ENCODE measurements at places on chromosomes 6 and 20.

GRCh38 chr6:170052991-170053821, 237.7 kb downstream of the DLL1 start:
- DNase-seq: no peak

DNA sequence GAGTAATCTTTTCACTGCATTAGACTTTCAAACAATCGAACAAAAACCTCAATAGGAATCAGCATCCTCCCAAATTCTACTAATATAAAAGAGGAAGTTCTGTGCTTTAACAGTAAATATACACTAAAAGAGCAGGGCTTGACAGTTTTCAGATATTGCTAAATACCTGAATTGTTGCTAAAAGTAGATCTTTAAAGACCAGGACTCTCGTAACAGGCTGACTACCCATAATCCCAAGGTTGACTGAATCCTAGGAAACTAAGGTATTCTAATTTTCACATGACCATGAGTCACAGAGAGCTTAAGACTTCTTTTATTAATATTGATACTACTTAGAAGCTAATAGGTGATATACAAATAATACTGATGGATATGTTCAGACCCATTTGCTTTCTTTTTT, 10.1 kb downstream of the CD164 start:
- no peak for DNase-seq

DNA sequence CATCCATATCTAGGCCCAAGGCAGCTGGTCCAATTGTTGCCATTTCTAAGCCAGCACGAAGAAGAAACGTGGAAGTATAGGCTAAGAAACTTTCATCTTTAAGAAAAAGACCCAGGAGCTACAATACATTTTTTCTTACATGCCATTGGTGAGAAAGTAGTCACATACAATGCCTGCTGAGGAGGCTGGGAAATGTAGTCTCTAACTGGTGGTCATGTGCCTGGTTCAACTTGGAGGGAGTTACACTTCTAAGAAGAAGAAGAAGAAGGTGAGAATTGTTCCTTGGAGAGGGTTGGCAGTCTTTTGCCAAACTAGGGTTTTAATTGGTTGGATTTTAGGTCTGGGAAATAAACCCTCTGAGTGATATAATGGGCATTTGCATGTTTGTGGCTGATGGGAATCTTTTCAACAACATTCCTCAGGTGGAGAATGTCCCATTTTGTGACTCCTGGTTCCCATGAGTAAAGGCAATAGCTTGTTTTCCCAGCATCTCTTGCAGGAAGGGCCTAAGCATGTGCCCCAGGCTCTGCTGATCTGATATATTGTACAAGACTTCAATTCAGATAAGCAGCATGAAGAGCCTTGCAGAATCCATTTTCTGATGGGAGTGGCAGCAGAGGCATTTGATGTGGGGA, 47.0 kb upstream of the PREP start:
- no peak for DNase-seq

DNA sequence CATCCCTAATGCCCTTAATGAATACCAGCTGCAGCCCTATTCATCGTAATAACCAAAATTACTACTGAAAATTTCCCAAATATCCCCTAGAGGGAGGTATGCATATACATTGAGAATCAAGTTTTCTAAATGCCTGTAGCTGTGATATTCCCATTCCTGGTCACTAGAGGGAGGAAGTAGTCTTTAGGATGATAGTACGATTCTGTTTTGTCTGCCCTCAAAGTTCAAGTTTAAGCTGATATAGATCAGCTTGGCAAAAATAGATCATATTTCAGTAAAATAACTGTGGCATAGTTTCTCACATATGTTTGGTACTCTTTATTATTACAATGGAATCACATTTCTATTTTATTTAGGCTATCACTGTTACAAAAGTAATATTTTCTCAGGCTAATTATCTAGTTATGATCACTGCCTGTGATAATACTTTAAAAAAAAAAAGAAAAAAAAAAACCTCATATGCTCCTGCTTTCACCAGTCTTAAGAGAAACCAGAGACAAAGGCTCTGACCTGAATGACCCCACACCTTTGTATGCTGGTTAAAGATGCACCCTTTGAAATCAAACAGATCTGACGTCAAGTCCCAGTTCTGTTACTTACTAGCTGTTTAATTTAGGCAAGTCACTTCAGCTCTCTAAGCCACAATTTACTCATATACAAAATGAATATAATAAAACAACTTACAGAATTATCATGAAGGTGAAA, 11.0 kb downstream of the TSPYL1 start:
- peak; percentile 64 for DNase-seq

DNA sequence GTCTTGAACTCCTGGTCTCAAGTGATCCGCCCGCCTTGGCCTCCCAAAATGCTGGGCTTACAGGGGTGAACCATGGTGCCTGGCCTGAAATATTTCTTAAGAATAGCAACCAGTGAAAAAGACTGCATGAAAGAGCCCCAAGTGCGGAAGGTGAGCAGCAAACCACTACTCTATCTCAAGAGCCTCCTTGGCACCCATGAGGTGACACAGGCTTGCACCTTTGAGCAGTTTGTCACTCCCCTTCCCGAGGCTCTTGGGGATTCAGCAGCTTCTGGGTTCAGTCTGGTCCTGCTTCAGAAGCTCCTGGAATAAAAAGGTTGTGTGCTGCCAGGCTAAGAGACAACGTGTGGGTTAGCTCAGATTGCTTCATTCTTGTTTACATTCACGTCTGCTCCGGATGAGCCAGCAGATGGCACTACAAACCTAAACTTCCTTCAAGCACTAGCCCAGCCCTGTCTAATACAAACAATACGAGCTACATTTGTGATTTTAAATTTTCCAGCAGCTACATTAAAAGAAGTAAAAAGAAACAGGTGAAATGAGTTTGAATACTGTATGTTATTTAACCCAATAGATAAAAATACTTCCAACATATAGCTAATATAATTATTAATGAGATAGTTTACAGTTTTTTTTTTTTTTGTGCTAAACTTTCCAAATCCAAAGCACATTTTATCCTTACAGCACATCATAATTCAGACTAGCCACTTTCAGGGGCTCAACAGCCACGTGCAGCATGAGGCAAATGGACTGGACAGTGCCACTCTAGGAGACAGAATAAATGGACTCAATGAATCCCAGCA, 46.2 kb downstream of the GJA10 start:
- DNase-seq: peak; percentile 66

- peak; percentile 88 for DNase-seq
Measured at GRCh38 chr6:5143634-5144311, 58.6 kb downstream of the PPP1R3G start.

GRCh38 chr6:88006557-88006956, 41.1 kb upstream of the SPACA1 start:
- DNase-seq: no peak

DNA sequence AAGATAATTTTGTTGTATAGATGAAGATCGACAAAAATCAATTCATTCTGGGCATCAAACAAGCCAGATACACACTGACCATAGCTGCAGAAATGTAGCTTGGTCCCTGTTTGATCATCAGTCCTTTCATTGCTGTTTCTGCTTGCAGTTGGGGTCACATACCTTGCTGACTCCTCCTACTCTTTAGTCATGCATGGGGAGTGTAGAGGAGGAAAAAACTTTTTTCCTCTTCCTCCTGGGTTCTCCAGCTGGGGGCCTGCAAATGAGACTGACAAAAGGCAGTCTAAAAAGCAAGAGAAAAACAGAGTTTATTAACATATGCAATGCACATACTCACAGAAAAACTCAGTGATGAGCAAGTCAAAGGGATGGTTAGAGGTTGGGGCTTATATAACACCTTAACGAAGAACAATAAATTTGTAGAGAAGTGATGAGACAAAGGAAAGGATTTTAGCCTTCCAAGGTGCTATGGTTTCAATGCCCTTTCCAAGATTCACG, 105.8 kb downstream of the QRSL1 start:
- DNase-seq: no peak

DNA sequence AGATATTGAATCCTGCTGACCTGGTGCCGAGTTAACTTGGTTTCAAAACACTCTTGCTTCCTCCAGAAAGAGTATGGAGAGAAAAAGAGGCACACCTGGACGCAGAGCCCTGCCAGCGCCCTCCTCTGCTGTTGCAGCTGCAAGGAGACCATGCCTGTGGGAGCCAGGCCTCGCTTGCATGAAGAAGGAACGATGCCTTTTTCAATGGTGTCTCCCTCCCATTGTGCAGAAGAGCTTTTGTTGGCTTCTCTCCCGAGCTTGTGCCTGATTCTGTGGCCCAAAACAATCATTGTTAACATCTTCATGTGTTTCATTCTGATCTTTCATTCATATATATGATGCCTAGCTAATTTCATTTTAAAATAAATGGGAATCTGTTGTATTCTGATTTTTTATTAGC, 98.1 kb downstream of the FAM120B start:
- DNase-seq: no peak

- DNase-seq: peak; percentile 69
Measured at GRCh38 chr6:127420556-127420955, 38.6 kb downstream of the KIAA0408 start.

GRCh38 chr20:60300374-60300773, 342.2 kb downstream of the CDH26 start:
- no peak for DNase-seq

GRCh38 chr20:20836836-20837235, 124.4 kb upstream of the RALGAPA2 start:
- DNase-seq: no peak

GRCh38 chr6:168623736-168624135, 182.8 kb downstream of the SMOC2 start:
- no peak for DNase-seq

- no peak for DNase-seq
Measured at GRCh38 chr20:16030253-16030652, 543.0 kb downstream of the KIF16B start.

DNA sequence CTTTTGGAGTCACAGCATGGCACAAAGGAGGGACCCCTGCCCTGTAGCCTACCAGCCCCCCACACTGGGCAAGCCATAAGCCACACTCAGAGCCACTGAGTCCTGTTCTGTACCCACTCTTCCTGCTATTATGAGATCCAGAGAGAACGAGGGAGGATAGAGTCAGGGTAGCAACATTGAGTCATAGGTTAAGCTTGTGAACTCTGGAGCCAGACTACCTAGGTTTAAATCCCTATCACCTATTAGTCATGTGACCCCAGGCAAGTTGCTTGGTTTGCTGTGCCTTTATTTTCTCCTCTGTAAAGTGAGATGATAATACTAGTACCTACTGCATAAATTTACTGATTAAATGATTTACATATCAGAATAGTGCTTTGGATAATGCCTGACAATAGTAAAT, 540 bp downstream of the CNBD2 start:
- DNase-seq: no peak

- no peak for DNase-seq
Measured at GRCh38 chr20:53917145-53918019, 153.0 kb downstream of the BCAS1 start.

DNA sequence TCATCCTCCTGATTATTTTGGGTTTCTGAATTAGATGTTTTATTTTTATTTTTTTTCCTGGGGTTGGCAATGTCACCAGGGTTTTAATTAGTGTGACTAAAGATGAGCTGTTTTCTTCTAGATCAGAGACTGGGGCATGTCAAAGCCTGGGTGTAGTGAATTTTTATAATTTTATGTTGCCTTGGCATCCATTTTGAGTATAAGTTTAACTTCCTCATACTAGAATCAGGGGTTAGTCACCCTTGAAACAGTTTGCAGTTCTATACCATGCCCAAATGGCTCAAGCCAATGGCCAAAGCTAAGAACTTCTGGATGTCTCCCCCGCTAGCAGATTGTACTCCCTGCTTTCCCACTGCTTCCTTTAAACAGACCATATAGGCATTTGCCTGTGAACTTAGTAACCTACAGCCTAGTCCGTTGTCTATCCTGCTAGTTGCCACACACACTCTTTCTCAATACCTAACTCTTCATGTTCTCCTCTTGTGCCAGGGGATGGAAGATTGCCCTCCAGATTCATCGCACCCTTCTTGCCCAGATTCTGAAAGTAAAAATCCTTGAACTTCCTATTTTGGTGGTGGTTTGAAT, 54.5 kb downstream of the KIAA0408 start:
- no peak for DNase-seq

DNA sequence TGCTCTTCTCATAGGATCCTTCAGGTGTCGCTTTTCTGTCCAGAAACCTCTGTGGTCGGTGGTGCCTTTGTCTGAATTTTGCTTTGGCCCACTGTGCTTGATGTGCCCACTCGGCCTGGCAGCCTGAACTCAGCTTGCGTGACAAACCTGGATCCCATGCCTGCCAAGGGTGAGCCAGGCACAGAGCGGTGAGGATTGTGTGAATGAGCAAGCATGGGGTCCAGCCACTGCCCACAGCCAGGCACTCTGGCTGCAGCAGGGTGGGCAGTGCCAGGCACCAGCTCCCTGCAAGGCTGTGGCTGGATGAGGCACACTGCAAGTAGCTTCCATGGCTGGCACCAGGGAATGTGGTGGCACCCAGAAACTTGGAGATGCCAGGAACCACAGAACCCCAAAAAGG, 110.3 kb downstream of the THEMIS start:
- no peak for DNase-seq

Measured in RPMI8226 (cell line).